ENCODE measurements at places on chromosomes 7 and 10.
A peak's percentile ranks its signal among the peaks of the same experiment; 100 is the strongest.

DNA sequence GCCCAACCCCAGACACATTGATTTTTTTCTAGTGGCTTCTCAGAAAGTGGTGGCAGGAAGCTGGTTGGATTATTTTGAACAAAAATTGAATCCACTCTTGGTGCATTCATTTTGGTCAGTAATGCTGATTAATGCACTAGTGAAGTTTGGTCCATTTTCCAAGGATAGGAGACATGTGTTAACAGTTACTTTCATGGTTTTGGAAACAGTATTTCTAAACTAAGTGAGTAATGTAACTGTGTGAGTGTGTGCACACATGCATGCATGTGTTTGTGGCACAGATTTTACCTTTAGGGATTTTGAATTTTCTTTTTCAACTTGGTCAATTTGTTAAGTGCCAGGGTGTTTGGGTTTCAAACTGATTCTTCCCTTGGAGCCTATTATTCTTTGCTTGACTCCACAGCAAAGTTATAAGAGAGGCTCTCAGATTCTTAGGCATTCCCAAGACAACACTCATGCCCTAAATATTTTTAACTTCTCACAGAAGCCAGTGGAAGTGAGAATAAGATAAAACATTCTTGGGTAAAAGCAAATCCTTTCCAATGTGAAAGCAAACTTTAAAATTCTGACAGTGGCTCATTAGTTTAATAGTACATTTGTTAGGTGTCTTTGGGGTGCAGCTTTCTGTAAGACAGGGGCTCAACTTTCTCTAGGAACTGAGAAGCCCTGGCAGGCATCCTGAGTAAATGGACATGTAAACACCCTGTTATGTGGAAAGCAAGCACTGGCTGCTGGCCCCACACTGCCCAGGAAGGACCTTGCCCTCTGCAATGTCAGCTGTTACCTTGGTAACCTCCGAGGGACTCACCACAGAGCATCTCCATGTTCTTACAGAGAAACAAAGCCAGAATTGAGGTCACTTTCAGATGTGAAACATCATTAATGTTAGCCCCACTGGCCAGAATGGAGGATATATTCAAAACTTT lies 68.4 kb downstream of the ASAH2B start:
- DNase-seq = no peak

DNA sequence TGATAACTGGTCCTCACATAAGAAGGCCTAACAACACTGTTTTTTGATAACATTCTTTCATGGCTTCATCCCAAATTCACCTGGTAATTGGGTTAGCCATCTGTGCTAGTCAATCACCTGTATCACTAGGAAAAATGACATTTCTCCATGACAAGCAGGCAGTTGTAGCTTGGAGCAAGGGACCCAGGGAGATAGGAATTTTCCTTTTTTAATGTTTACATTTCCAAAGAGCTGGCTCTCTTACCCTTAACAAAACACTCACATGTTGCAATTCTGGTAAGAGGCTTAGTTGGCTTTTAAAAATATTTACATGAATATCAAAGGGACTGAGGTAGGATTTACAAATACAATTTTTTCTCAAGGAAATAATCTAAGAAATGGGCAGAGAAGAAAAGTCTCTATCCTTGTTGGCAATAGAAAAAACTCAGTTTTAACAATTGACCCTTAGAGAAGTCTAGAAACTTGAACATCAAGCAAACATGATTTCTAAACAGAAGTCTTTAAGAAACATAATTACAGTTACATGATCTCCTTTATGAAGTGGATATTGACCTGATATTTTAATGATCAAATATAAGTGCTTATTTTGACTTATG lies 16.1 kb upstream of the AKR1C1 start:
- no peak for DNase-seq

DNA sequence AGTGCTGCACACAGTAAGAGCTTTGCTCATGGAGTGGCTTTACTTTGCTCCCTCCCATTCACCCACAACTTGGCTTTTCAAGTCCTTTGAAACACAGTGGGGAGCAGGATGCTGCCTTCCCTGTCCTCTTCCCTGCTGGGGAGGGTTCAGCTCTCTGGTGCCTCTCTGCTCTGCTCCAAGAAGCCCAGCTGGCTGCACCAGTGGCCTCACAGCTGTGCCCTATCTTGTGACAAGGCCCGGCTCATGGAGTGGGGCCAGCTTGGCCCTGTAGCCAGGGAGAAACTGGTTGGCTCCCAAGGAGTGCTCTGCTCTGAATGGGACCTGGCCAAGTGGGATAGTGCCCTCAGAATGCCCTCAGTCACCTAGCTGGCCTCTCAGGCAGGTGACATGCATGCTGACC lies 212.3 kb upstream of the ZMIZ1 start:
- no peak for DNase-seq

GRCh38 chr10:132677096-132677472 lies 108.9 kb downstream of the NKX6-2 start:
- DNase-seq = no peak

- peak; percentile 33 for DNase-seq
These were observed 23.6 kb downstream of the IFIT3 start for GRCh38 chr10:89351412-89351779.

GRCh38 chr10:7048061-7048460 lies 362.8 kb downstream of the SFMBT2 start:
- DNase-seq = no peak

DNA sequence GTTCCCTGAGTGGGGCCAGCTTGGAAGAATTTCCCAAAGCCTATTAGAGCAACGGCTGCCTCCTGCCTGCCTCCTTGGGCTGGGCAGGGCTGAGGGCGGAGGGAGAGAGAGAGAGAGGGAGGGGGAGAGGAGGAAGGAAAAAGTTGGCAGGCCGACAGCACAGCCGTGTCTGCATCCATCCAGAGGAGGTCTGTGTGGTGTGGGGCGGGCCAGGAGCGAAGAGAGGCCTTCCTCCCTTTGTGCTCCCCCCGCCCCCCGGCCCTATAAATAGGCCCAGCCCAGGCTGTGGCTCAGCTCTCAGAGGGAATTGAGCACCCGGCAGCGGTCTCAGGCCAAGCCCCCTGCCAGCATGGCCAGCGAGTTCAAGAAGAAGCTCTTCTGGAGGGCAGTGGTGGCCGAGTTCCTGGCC lies at the start of gene AQP1:
Gene AQP1, plus strand, starts transcription at position 293 of the 409 bp plus-strand sequence. Its CDS starts 57 bp downstream, at position 350.
- DNase-seq = no peak

DNA sequence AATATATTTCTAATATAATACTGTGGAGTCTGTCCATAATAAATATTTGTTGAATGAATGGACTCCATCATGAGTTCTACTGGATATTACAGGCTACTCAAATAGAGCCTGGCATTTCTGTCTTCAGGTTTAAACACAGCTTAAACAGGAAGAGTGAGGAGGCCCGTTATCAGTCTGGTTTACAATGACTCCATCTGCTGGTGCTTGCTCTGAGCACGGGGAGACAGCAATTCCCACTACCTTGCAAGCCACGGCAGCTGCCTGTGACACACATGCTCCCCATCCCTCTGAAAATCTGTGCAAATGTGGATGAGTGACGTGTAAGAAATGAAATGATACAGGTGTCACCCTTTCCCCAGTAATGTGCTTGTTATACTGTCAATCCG lies 293.5 kb upstream of the IMMP2L start:
- DNase-seq = no peak

GRCh38 chr7:2313450-2314208 lies 612 bp downstream of the SNX8 start:
- DNase-seq = peak; percentile 5

- DNase-seq = no peak
These were observed 4.0 kb upstream of the PKD1L1 start for GRCh38 chr7:47952224-47952623.

GRCh38 chr10:131561897-131562296 lies 250.4 kb upstream of the TCERG1L start:
- no peak for DNase-seq

- DNase-seq = no peak
These were observed 463.6 kb upstream of the FOXK1 start for GRCh38 chr7:4218481-4218880.

DNA sequence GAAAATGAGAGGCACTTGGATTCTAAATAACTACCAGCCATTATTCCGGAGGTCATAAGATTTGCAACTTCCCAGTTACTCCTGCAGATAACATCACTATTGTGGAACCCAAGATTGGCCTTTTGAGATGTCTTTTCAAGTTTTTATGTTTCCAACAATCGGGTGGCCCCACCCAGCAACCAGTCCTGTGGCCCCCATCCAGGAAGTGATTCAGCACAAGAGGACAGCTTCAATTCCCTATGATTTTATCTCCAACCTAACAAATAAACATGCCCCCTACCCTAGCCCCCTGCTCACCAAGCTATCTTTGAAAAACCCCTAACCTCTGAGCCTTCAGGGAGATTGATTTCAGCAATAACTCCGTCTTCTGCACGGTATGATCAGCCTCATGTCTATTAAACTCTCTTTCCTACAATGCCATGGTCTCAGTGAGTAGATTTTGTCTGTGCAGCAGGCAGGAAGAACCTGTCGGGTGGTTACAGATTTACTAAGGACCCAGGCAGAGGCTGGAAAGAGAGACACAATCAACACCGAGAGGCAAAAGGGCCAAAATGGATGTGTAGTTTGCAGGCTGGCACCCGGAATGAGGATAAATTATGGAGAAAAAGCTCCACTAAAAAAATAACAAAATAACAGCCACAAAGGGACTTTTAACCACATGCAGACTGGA lies 83.9 kb upstream of the UNC5B start:
- no peak for DNase-seq

GRCh38 chr10:83988435-83988834 lies 150.9 kb upstream of the GHITM start:
- DNase-seq = no peak

DNA sequence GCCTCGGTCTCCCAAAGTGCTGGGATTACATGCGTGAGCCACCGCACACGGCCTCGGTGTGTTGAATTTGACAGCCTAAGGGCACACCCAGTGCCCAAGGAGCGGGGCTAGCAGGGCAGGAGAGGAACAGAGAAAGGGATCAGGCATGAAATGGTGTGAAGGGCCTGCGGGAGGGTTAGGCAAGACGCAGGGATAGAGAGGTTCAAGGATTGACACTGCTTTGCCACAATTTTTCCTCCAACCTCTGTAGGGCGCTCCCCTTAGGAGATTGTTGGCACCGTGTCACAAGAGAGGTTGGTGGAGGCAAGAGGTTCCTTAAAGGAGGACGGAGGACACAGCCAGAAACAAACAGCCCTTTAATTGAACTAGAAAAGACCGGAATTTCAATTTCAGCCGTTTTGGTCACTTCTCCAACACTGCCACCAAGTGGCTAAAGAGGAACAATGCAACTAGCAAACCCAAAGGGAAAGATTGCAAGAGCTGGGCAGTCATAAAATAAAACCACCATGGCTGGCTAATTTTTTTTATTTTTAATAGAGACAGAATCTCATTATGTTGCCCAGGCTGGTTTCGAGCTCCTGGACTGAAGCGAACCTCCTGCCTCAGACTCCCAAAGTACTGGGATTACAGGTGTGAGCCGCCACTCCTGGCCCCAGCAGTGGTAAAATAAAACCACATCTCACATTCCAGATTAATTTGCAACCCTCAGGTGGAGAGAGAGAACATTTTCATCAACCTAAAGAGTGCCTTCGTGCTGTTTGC lies 6.9 kb upstream of the CREB3L2 start:
- DNase-seq = no peak

DNA sequence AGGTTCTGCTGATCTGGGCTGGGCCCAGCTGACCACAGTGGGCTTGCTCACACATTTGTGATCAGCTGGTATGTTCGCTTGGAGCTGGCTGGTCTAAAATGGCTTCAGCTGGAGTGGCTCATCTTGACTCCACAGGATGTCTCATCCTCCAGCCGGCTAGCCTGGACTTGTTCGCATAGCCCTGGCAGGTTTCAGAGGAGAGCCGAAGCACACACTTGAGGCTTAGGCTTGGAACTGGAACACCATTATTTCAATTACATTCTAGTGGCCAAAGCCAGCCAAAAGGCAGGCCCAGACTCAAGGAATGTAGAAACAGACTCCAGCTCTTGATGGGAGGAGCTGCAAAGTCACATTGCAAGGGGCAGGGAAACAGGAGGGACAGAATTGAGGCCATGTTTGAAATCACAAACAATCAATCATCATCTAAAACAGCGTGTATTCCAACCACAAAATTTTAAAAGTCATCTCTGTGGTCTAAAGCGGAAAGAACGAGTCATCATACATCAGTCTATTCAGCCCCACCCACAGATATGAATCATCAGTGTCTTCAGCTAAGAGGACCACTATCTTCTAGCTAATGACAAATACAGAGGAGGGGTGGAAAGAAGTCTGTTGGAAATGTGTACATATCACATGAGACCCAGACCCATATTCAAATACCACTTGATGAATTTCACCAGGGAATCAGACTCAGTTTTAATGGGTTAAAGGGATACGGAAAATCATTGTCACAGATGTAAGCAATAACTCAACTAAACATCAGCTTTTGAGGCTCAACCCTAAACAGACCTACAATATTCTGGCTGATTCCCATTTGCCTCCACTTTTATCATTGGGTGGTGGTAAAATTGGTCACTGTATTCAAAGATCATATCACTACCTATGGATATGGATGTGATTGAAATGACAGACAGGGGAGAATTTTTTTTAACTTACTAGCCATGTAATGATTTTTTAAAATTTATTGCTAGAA lies 139.0 kb upstream of the MKLN1 start:
- DNase-seq = peak; percentile 44

GRCh38 chr7:150733482-150734095 lies 3.6 kb upstream of the GIMAP5 start:
- peak; percentile 28 for DNase-seq

GRCh38 chr10:97163781-97164501 lies 21.8 kb downstream of the SLIT1 start:
- DNase-seq = no peak

DNA sequence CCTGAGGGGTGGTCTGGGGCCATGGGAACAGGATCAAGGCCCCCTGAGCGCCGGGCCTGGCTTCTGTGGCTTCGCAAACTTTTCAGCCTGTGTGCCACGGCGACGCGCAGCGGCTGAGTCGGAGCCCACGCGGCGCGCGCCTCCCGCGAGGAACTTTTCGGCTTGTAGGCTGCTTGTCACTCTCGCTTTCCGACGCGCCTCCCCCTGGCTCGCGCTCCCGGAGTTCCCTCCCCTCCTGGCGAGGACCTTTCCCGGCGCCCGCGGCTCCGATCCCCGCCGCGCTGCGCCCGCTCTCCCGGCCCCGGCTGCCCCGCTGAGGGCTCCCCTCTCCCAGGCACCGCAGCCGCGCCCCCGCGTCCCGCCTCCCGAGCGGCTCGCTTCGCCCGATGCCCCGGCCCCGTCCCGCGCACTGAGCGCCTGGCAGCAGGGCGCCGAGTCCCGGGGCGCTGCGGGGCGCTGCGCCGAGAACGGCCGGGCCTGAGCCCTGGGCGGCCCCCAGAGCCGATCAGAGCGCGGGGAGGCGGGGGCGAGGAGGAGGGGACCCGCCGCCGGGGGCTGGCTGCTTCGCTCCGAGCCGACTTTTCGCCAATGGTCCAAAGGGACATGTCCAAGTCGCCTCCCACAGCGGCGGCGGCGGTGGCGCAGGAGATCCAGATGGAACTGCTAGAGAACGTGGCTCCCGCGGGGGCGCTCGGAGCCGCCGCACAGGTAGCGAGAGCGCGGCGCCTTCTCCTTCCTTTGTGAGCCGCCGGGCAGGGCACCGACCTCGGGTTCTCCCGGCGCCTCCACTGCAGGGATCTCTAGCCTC lies at the start of gene CACNB2:
Gene CACNB2, plus strand, starts transcription at position 276 of the 808 bp plus-strand sequence.
- no peak for DNase-seq

GRCh38 chr7:149716932-149717307 lies 56.5 kb downstream of the ZNF467 start:
- DNase-seq = no peak

Data from activated naive CD4-positive, alpha-beta T cell treated with anti-CD3 and anti-CD28 coated beads, Interleukin-2, amount 50 U/mL, for 72 hours (primary cell).